Uterus (tissue), 4 donors: ENCODE measurements at places on chromosomes 7 and 10.

DNA sequence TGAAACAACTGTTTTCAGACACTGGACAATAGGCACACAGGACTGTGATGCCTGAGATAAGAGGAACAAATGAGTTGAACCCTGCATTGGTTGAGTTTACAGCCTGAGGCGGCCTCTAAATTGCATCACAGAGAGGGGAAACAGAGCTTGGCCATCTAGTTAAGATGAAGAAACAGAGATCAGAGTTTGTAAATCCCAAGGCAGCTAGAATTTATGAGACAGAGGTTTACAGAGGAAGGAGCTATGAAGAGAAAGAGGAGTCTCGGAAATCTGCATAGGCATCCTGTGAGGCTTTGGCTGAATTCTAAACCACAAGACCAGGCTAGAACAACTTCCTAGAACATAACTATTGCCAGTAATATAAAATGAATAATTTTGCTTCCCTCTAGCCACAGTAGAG is 41.0 kb upstream of the OIT3 start:
- no peak for DNase-seq

GRCh38 chr7:114140561-114140960 is 221.8 kb upstream of the PPP1R3A start:
- DNase-seq = no peak

DNA sequence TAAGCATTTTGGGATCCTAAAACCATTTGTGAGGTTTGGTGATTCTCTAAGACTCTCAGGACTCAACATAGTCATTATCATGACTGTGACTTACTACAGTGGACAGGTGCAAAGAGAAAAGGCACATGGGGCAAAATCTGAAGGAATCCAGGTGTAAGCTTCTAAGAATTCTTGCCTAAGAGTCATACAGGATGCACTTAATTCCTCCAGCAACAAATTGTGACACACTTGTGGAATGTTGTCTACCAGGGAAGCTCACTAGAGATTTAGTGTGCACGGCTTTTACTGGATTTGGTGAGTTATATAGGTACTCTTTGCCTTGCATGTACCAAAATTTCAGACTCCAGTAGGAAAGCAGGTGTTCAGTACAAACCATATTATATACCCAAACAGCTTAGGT is 47.9 kb downstream of the WAC start:
- no peak for DNase-seq

DNA sequence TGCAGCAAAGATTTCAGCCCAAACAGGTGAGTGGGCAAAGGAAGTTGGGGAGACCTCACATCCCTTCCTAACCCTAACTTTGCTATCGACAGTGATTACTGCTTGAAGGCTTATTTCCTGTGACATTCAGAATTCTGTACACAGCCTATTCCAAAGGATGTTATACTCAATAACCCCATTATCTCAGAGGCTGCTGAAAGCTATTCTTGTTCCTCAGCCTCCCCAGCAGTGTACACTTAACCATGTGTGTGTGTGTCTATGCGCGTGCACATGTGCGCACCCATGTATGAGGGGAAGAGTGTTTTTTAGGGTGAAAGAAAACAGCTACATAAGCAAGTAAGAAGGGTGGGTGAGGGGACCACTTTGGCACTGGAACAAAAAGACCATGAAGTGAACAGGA is 90.4 kb upstream of the KCNIP2 start:
- DNase-seq = no peak

DNA sequence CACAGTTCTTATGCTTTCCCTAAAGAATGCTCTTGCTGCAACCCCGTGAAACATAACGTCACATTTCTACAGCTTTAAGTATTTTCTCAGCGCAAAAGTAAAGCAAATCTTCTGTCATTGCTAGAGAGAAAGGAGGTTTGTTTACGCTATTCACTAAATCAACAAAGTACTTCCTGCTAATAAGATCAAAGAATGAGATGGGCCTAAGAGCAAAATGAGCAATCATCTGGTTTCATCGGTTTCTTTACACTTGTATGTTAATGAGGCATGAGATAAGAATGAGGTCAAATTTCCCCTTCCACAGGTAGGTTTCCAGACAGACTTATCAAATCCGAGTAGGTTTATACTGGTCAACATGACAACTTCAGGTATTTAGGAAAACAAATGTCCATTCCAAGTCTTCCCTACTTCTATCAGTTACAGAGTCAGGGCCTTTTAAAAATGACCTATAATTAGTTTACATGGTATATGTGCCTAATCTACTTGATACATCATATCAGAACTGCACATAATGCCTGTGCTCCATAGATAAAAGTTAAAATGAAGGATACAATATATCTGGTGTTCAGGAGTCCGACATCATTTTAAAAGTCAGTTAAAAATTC is 8.4 kb downstream of the USP6NL start:
- DNase-seq = no peak

DNA sequence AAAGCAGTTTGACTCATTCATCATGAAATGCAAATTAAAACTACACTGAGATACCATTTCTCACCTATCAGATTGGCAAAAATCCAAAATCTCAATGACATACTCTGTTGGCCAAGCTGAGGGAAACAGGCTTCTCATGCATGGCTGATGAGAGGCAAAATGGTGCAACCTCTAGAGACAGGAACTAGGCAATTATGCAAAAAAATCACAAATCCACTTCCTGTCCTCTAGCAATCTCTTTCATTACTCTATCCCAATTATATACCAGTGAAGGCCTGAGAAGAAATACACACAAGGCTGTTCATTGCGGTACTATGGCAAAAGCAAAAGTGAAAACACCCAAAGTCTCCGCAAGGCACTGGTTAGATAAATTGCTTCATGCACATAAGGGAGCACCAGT is 25.9 kb upstream of the PTPRN2 start:
- DNase-seq = no peak

- DNase-seq = no peak
Measured at GRCh38 chr10:49117376-49118070, 2.2 kb upstream of the VSTM4 start.

GRCh38 chr7:102191556-102192379 is 94.9 kb upstream of the SH2B2 start:
- no peak for DNase-seq

- no peak for DNase-seq
Measured at GRCh38 chr10:17915181-17915580, 36.5 kb upstream of the SLC39A12 start.

DNA sequence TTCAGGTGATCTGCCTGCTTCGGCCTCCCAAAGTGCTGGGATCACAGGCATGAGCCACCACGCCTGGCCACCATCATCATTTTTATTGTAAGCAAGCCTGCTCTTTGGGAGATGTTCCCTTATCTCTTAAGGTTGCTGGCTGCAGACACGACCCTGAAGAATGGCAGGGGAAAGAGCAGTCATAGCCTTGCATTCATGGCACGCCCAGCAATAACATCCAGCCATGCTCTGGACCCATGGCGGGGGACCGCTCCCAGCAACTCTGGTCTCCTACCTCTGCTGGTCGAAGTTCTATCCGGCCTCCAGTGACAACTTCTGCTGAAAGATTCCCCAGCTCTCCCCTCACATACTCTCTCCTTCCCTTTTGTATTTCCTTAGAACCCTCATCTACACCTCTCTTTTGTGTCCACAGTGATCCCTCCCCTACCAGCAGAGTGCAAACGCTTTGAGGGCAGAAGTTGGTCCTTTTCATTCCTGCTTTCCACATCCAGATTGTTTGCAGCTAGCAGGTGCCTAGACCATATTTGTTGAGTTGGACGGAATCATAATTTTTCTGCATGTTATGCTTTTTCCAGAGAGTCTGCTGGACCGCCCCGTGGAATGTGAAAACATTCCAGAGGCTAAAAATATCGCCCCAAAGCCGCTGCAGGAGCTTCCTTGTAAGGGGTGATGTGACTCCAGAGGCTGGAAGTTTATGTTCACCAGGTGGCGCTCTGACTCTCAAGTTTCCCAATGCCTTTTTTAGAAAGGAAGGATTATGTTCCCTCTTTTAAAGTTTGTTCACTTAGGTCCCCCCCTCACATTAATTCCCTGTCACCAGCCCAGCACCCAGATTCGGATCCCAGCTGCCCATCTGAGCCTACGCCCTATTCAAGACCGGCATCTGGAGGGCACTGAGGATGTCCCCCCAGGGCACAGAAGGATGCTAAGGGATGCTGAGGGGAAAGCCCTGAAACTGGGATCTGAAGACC is 4.3 kb upstream of the MARVELD1 start:
- DNase-seq = peak; percentile 90

GRCh38 chr10:13056456-13057077 is 43.4 kb upstream of the OPTN start:
- no peak for DNase-seq

- DNase-seq = no peak
Measured at GRCh38 chr7:92485267-92485892, 7.6 kb upstream of the ERVW-1 start.

- DNase-seq = no peak
Measured at GRCh38 chr7:99409806-99410205, 1.0 kb downstream of the BUD31 start.

- no peak for DNase-seq
Measured at GRCh38 chr7:39697483-39697882, 74.1 kb downstream of the RALA start.

DNA sequence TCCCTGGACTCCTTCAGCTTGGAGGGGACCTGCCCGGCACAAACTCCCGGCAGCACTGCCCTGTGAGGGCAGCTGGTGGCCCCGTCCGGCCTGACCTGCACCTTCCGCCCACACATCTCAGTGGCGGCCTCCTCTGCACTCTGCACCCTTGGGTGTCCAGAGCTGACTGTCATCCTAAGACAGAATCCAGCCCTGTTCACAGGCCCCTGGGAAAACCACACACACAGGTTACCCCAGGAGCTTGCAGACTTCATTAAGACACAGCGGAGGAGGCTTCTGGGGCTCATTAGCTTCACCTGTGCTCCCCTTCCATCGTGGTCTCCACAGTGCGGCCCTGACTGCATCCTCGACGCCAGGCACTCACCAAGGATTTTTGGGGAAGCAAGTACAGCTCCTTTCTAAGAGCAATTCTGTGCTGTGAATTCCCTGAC is 51.5 kb upstream of the SHH start:
- DNase-seq = no peak
